ENCODE measurements at places on chromosomes 16 and 17. TPM values are rescaled to one million over a fixed set of nuclear protein-coding genes. Genes with fewer than 3 reads are reported as not detected.

The KRTAP3-1 gene
- not detected for total RNA-seq

The CLEC18B gene
- 1.6 TPM for total RNA-seq

The KRTAP4-1 gene
- total RNA-seq: not detected

The CACNG3 gene
- total RNA-seq: not detected

The TMC5 gene
- total RNA-seq: not detected

The CCL2 gene
- 4.4 TPM for total RNA-seq

The NPIPA5 gene
- total RNA-seq: not detected

The TLCD2 gene
- not detected for total RNA-seq

The C16orf54 gene
- total RNA-seq: 68.3 TPM

The CCL16 gene
- total RNA-seq: not detected

The TP53TG3 gene
- not detected for total RNA-seq

The KRT39 gene
- total RNA-seq: not detected

The BBS2 gene
- 69.6 TPM for total RNA-seq

The ZKSCAN2 gene
- 9.1 TPM for total RNA-seq

The CES1 gene
- total RNA-seq: 0.37 TPM

The SERPINF2 gene
- total RNA-seq: 2.6 TPM

The IL34 gene
- not detected for total RNA-seq

The GPR139 gene
- not detected for total RNA-seq

The EXOC3L1 gene
- total RNA-seq: not detected

The TMEM88 gene
- total RNA-seq: 6.0 TPM
